CD4-positive, alpha-beta T cell treated with Interleukin-10 for 1 hour (primary cell): ENCODE measurements at places on chromosomes 16 and 17.
A peak's percentile ranks its signal among the peaks of the same experiment; 100 is the strongest.

DNA sequence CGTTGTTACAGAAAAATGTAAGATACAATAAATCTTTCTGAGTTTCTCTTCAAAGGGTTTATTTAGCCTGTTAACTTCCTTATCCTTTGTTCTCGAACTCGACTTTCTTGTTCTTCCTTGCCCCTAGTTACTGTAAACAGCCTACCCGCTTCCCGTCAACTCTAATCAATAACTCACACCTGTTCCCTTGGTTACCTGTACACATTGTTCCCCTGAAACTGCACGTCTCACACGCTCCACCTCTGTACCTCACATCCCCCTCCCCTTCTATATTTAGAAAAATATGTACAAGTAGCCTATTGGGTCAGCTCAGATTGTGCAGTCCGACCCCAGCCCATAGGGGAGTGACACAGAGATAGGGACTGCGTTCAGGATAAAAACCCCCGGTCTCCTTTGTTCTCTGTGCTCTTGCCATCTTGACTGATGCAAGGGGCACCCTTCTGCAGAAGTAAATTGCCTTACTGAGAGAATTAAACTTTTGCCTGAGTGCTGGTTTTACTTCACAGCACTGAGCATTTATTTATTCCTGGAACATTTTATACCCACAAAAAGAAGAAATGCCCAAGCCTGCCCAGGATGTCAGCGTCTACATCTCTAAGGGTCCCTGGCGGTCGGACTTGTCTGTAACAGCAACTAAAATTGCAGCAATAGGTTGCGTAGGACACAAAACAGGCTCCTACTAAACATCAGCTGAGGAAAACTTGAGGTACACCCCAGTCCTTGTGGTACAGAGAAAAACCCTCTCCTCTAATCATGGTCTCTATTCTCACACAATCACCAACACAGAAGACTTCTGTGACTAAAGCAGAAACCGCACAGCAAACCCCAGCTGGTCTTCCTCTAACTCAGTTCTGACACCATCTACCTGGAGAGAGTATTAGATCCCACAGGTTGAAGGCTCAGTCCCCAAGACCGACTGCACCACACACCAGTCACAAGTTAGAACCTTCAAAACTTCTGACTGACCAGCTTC is 11.3 kb downstream of the WDR45B start:
- no peak for DNase-seq

DNA sequence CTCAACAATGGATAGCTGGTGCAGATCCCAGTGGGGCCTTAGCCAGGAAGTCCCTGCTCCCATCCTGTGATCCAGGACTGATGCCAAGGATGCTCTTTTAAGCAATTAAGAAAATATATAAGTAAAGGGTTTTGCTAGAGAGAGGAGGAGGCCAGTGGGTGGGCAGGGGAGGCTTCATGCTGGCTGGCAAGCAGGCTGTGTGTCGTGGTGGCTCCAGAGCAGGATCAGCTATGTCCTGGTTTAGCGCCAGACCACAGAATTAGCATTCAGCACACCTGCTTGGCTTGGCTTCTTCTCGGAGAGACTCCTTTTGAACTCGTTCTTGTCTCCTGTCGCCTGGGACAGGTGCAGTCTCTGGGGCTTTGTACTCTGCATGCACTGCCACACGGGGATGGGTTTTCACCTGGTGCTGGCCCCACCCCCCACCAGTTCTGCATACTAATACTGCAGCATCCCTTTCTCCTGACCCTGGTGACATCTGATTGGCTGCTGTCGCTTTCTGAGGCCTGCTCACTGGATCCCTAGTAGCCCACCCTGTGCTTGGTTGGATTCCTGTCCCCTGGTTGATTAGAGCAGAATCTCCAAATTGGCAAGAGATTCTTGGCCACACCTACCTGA is 66.1 kb downstream of the PLD6 start:
- no peak for DNase-seq

DNA sequence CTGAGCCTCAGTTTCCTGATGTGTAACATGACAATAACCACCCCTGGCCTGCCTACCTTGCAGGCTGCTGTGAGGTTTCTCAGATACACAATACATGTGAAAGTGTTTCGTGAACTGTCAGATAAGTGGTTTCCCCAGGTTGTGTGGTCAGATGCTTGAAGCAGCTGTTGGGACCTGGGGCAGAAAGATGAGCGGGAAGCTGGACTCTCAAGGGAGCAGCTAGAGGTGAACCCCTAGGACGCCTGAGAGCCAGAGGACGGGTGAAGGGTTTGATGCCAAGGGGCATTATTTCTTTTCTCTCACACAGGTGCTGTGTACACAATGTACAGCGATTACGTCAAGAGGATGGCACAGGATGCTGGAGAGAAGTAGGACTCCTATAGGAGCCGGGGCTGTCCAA is 2.3 kb downstream of the HIGD1B start:
- DNase-seq: no peak

- DNase-seq: no peak
Observed at GRCh38 chr17:52150935-52151334, 7.6 kb downstream of the CA10 start.

DNA sequence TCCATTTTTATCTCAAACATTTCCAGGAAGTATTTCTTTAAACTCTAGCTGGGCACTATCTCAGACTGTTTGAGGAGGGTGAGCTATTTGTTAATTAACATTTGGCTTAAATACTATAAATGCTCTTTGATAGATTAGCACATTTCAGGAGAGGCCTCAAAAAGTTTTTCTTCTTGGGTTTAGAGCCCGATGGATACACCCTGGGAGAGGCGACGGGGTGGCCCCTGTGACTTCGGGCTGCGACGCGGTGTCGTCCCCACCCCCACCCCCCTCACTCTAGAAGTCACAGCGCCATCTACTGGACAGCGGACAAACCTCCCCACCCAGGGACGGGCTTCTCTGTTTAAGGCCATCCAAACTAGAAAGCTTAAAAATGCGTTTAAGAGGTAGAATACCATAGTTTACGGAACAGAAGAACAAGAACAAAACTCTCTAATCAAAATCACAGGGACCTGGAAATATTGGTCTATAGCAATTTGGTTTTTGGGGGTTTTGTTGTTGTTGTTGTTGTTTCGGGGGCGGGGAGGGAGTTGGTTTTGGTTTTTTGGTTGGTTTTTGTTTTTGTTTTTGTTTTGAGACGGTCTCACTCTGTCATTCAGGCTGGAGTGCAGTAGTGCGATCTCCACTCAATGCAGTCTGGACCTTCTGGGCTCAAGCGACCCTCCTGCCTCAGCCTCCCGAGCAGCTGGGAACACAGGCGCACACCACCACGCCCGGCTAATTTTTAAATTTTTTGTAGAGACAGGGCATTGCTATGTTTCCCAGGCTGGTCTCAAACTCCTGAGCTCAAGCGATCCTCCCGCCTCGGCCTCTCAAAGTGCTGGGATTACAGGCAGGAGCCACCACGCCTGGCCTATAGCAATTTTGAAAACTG is 254.4 kb downstream of the C16orf95 start:
- DNase-seq: peak; percentile 39

- DNase-seq: no peak
Observed at GRCh38 chr16:78455861-78456260, 356.4 kb downstream of the WWOX start.

GRCh38 chr16:57758331-57759117 is 23.0 kb downstream of the KATNB1 start:
- DNase-seq: no peak

GRCh38 chr17:71402661-71403141 is 718.1 kb upstream of the SOX9 start:
- no peak for DNase-seq

GRCh38 chr17:29594519-29595090 is 1.7 kb downstream of the ANKRD13B start:
- DNase-seq: no peak

GRCh38 chr16:86664522-86665318 is 86.4 kb downstream of the FOXL1 start:
- DNase-seq: peak; percentile 4

GRCh38 chr17:78979780-78980623 is at the start of gene LGALS3BP:
TSS of gene LGALS3BP (minus strand) at chr17:78979923. CDS start at chr17:78977191, 2,732 bp downstream.
- peak; percentile 28 for DNase-seq

DNA sequence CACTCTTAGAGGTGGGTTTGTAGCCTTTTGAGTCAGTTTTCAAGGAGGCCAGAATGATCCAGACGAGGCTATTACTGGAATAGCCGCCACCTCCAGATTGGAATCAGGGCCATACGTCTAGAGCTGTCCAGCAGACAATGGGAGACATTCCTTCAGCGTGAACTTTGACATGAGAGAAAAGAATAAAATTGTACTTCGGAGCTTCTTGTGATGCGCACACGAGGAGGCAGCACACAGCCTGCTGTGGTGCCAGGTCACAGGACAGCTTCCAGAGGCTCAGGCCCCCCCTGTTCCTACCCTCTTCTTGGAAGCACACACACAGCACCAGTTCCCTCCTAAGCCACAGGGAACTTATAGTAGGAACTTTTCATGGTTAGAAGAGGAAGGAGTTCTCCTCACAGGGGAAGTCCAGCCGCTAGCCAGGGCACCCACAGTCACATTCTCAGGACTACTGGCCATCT is 81.0 kb downstream of the VPS53 start:
- no peak for DNase-seq

DNA sequence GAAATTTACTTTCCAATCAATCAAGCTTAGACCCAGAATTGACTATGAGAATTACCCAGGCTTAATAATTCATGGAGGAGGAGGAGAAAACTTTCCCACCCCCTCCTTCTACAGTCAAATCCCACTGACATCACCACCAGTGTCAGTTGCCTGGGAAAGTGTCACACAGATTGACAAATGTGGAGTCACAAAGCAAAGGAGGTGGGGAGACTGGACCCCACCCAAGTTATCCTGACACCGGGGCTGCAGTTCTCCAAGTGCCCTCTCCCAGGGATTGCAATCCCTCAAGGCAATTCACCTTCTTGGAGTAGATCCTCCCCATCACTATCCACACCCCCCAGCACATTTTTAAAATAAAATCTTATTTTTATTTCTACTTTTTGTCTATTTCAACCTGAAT is 100.2 kb upstream of the CDH11 start:
- DNase-seq: no peak

DNA sequence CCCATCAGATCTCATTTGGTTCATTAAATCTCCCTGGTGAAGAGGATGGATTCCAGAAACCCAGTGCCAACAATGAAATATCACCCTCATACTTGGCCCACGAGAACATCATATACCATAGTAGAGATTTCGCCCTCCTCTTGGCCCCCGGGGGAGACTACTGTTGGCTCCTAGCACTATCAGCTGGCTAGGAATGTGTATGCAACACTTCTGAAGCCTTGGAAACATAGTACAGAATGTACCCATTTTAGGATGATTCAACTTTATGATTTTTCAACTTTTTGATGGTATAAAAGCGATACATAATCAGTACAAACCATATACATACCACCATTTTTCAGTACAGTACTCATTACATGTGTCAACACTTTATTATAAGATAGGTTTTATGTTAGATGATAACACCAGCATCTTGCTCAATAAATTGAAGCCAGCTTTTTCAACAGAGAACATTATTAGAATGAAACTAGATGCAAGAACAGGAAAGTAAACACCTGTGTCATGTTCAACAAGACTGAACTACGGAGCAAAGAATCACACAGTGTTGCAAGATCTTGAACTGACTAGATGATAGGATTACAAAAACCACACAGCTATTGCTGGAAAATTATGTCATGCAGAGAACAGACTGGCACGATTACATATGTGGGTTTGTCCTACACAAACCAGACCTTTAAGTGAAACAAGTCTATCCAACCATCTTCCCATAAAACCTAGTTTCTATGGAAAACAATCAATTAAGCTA is 17.2 kb downstream of the RSL1D1 start:
- DNase-seq: no peak

DNA sequence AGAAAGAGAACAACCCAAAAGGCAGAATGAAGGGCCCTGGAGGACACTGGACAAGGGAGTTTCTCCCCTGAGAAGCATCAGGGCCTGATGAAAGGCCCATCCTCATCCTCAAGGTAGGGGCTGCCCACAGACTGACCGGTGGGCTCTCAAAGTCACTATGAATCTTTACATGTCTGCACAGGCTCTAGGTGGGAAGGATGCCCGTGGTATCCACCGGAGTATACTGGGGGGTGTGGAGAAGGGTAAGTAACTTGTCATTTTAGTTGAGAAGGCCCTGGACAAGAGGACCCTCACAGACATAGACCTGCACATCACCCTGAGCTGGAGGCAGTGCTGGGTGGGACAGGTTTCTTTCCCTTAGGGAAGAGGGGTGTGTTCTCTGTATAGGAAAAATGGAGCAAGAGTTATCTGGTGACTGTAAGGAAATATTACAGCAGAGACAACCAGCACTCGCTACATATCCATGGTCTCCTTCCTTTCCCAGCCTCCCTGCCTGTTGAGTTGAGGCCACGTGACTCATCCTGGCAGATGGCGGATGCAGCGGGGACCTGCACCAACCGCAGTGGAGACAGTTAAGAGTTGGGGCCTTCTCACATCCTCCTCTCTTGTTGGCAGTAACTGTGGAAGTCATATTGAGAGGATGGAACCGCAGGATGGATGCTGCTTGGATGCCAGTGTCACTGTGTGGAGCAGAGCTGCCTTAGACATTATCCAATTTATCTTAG is 45.6 kb upstream of the KCNJ12 start:
- DNase-seq: no peak

- DNase-seq: no peak
Observed at GRCh38 chr17:66480802-66481201, 178.4 kb downstream of the PRKCA start.

GRCh38 chr16:88333848-88334777 is 48.6 kb upstream of the ZNF469 start:
- DNase-seq: no peak

DNA sequence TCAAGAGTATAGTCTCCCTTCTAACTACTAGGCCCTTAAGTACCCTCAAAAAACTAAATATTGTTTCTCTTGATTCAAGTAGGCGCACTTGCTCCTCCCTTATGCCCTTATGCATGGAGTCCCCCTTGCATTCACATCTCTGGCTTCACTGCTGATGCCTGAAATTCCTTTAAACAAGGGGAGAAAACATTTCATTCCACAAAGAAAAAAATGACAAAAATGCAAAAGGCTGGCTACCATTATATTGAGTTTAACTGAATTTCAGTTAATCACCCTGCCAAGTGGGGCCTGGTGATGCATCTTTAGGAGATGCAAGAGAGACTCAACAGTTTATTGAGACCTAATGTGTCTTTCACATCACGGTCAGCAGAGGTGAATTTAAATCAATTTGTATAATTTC is 35.6 kb downstream of the CRLF3 start:
- DNase-seq: no peak

GRCh38 chr17:60888812-60889709 is 211.4 kb downstream of the BCAS3 start:
- no peak for DNase-seq
